Endodermal cell (in vitro differentiated cells): ENCODE measurements at places on chromosomes 3 and 15.
A peak's percentile ranks its signal among the peaks of the same experiment; 100 is the strongest.

GRCh38 chr3:128372707-128373533 is 93.8 kb downstream of the DNAJB8 start:
- DNase-seq: peak; percentile 64

GRCh38 chr3:17151598-17152373 is 267.0 kb downstream of the PLCL2 start:
- DNase-seq: no peak

- no peak for DNase-seq
Observed at GRCh38 chr15:72278737-72279136, 6.4 kb upstream of the PARP6 start.

GRCh38 chr3:145650170-145650569 is 510.8 kb downstream of the PLOD2 start:
- DNase-seq: no peak

DNA sequence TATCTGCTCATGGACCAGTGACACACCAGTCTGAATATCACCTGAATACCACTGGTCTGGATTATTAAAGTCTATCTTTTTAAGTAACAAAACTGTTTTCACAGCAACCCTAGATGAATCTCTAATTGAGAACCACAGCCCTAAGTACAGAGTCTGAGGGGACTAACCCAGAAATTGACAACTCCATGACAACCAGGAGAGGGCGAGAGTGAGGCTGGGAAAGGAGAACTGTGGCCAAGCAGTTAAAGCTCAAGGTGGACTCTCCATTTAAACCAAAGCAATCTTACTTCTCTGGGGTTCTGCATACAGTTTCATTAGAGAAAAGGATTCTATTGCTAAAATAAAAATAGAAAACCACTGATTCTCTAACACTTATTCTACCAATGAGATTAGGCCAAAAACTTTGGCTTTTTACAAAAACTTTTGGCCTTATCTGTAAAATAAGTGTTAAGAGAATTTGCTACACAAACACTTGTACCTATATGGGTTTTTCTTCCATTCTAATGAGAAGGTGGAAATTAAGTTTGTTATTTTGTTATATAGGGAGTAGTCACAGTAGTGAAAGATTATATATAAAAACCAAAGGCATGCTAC is 11.4 kb downstream of the NEK10 start:
- DNase-seq: peak; percentile 86

GRCh38 chr3:131091768-131092167 is 65.1 kb downstream of the NEK11 start:
- peak; percentile 49 for DNase-seq

- DNase-seq: no peak
Observed at GRCh38 chr15:80474224-80475215, 70.3 kb downstream of the ARNT2 start.

- no peak for DNase-seq
Observed at GRCh38 chr3:97991293-97991682, 19.1 kb upstream of the RIOX2 start.

GRCh38 chr3:135169651-135170050 is 374.6 kb downstream of the EPHB1 start:
- DNase-seq: no peak

DNA sequence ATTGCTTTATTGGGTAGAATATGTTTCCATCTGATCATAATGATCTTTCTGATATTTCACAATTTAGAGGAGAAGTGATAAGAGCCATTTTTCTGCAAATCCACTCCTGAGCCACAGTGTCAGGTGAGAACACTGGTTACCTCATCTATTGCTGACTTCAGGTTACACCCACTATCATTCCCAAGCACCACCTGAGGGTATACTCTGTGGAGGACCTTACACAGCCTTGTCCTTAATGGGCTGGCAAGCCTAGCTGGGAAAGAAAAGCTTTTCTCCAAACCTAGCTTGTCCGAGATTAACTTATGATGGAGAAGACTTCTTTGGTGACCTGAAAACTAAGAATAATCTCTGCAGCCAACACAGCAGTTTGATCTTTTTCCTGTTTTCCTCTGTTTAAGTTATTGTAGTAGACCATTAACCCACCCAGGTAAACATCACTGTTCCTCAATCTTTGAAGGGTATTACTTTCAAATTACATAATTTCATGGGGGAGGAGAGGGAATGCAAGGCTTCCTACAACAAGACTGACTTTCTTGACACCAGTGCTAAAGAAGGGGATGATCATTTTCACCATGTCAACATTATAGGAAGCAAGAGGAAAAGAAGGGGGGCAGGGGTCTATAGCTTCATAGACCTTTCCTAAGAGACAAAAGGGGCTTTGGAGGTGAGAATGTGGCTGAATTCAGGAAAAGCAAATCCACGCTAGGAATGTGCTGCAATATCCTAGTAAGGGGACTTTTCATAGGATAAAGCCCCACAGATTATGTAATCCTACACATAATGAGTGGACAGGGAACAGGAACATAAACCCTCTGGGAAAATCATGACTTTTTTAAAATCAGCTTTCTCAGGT is 1.7 kb downstream of the NCEH1 start:
- DNase-seq: no peak

GRCh38 chr3:133945381-133946095 is 49.9 kb upstream of the RAB6B start:
- DNase-seq: no peak

DNA sequence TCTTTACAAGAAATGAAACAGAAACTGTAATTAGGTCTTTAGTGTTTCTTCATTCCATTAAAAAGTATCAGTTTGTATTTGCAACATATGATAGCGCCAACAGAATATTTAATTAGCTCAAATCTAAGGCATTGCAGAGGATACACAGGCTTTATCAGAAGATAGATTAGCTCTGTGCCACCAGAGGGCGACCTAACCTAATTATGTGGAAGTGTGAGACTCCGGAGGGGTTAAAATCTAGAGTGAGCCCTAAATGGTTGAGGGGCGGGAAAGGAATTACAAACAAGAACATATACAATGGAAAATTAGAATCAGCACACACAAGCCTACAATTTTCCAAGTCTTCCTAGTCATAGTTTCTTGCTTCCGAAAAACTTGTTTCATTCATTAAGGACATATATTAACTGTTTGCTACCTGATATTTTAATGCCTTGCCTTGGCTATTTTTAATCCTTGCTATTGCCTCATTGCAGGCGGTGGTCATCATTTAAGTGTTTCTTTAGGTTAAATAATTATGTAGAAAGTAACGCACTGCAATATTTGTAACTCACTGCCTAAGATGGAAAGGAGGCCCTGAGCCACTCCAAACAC is 18.0 kb upstream of the RYR3 start:
- peak; percentile 86 for DNase-seq

GRCh38 chr15:55993804-55994560 is 570 bp upstream of the NEDD4 start:
- peak; percentile 82 for DNase-seq

- peak; percentile 89 for DNase-seq
Observed at GRCh38 chr15:40301467-40302179, 6.1 kb downstream of the PLCB2 start.

- no peak for DNase-seq
Observed at GRCh38 chr3:64930891-64931290, 243.1 kb upstream of the ADAMTS9 start.

DNA sequence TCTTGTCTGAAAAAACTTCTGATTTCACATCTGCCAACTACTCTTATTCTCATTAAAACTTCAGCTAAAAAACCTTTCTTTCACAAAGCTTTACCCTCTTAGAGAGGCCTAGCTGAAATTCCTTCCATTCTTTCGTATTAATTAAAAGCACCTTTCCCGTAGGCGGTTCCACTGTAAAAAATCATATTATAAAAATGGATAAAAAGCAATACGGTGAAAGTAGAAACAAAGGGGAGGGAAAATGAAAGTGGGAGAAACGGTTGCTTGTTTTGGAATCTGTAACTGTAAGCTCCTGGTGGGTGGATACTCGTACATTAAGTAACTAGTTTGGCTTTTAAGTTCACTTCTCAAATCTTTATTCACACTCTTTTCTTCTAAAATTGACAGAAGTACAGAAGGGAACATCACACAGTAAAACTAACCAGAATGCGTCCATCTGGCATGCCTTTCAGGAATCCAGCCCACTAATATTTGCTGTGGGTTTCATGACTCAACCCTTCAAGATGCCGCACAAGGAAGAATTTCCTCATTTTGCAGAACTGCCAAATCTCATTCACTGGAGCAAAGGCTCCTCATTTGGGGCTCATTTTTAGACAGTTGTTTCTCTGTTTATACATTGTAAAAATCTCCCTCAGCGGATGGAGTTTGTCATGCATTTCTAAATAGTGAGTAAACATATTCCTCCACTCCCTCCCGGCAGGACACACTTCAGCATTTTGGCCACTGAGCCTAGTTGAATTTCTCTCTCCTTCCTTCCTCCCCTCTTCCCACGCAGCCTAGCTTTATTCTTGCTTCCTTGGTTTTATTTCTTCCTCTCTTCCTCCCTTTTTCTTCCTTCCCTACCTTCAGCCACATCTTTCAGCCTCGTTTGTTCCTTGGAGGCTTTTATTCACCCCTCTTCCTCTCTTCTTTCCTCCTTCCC is 419.5 kb upstream of the NAALADL2 start:
- DNase-seq: peak; percentile 46

- no peak for DNase-seq
Observed at GRCh38 chr3:192718156-192718555, 9.2 kb downstream of the FGF12 start.

DNA sequence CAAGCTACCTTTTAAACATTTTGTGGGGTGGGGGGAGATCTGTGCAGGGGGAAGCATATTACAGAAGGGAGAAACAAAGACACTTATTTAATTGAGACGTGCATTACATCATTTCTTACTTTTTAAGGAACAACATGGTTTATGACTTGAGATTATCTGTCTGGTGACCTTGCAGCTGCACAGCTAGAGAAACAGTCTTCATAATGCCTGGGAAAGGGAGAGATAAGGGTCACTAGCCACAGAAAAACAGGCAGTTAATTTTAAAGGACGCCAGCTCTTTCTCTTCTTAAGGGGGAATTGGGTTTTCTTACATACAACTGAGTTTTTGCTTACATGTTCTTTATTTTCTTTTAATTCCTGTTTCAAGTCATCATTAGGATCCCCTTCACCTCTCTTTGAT is 147.9 kb downstream of the SST start:
- DNase-seq: no peak

- peak; percentile 80 for DNase-seq
Observed at GRCh38 chr3:24493746-24494617, 668 bp downstream of the THRB start.

DNA sequence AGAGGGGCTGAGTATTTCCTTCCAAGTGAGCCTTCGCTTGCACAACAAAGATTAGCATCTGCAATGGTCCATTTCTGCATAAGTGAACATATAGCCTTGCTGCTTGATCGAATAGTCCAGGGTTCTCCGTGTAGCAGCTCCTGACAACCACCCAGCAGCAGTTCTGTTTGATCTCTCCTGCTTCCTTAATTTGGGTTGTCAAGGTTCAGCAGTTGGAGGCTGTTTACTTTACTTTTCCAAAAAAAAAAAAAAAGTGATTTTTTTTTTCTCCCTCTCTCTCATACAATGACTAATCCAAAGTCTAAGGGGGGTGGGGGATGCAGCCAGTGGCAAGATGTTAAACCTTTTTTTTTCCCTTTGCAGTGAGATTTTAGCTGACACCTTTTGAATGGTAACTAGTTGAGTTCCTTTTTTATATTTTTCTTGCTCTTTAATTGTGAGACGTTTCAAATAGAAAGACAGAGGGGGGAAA is 3.6 kb downstream of the FOXP1 start:
- DNase-seq: no peak

- DNase-seq: no peak
Observed at GRCh38 chr15:27317736-27318135, 346.8 kb downstream of the GABRG3 start.

- DNase-seq: no peak
Observed at GRCh38 chr15:71224024-71224423, 108.8 kb downstream of the THSD4 start.

GRCh38 chr3:38605981-38606380 is 43.5 kb downstream of the SCN5A start:
- DNase-seq: no peak

DNA sequence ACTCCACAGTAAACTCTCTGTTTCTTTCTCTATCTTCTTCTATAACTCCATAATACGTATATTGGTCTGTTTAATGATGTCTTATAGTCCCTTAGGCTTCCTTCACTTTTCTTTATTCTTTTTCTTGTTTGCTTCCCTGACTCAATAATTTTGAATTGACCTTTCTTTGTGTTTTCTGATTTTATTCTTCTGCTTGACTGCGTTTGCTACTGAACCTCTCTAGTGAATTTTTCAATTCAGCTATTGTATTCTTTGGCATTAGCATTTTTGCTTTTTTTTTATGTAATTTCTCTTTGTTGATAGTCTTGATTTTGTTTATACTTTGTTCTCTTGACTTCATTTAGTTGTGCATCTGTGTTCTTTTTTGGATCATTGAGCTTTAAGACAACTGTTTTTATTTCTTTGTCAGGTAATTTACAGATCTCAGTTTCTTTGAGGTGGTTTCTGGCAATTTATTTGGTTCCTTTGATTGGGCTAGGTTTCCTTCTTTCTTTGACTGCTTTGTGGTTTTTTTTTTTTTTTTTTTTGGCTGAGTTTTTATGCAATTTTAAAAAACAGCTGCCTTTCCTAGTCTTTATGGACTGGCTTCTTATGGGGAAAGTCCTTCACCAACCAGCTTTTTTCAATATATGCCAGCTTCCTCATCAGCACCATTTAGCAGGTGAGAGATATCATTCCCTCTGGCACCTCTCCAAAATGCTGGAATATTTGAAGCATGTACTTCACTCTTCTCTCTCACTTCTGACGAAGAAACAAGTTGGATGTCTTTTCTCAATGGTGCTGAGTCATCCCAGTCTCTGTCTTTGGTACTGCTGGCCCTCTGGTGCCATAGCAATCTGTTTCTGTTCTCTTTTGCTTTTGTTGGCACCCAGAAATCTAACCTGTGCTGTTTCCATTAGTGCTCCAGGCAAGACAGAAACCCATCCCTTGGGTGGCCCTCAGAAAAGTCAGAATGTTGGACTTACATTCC is 17.6 kb downstream of the RSRC1 start:
- no peak for DNase-seq

- DNase-seq: no peak
Observed at GRCh38 chr15:100060276-100060926, 281.4 kb downstream of the ADAMTS17 start.

GRCh38 chr3:160369784-160370183 is 29.2 kb downstream of the IFT80 start:
- DNase-seq: no peak
